ENCODE measurements at places on chromosomes 7 and 10.

DNA sequence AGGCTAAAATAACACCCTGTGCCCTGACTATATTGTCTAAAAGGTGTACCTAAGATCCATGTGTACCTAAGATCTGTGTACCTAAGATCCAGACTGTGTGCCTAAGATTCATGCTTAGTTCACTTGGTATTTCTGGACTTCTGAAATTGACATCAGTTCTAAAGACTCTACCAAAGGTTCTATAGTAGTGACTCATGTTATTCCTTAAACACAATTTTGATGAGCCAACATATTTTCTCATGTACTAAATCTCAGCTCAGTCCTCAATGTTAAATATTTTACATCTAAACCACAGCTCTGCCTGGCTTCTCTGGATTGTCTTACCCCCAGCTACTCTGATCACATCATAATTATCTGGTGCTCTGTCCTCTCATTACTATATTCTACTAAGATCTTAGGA, 802.3 kb upstream of the SORCS1 start:
- DNase-seq: no peak

DNA sequence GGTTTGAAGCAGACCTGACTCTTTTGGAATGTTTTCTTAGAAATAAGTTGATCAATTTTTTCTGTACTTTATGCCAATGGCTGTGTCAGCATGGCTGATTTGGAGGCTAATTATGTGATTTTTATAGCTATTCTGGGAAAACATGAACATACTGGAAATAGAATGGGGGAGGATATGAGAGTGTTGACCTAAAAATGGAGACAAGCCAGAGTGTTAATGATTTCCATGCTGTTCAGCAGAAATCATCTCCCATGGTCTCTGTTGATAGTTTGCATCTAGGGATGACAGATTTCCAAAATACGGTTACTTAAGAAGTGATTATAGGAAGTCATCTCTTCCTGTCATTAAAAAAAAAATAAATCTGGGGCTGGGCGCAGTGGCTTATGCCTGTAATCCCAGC, 32.7 kb upstream of the DMTF1 start:
- no peak for DNase-seq

DNA sequence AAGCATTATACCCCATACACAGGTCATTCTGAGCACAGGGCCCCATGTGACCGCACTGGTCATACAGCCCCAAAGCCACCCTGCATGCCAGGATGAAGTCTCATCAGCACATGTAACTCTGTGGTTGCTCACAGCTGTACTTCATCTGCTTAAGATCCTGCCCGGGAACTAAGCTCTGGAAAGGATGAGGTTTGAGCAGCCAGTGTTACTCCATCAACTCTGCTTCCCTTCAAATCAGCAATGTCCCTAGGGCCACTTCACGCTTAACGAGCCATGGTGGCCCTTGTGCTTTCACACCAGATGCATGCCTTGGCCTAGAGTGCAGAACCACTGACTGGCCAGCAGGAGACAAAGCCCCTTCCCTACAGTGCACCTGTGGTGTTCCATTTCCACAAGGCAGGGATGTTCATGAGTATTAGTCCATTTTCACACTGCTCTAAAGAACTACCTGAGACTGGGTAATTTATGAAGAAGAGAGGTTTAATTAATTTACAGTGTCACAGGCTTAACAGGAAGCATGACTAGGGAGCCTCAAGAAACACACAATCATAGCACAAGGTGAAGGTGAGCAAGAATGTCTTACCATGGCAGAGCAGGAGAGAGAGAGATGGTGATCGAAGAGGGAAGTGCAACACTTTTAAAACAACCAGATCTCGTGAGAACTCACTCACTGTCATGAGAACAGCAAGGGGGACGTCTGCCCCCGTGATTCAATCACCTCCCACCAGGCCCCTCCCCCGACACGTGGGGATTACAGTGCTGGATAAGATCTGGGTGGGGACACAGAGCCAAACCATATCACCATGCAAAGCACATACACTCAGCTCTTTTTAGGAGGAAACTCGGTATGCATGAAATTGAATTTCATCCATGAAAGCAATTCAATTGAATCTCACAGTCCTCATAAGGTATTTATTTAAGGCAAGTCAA, 149.0 kb upstream of the CDCA7L start:
- peak; percentile 31 for DNase-seq

DNA sequence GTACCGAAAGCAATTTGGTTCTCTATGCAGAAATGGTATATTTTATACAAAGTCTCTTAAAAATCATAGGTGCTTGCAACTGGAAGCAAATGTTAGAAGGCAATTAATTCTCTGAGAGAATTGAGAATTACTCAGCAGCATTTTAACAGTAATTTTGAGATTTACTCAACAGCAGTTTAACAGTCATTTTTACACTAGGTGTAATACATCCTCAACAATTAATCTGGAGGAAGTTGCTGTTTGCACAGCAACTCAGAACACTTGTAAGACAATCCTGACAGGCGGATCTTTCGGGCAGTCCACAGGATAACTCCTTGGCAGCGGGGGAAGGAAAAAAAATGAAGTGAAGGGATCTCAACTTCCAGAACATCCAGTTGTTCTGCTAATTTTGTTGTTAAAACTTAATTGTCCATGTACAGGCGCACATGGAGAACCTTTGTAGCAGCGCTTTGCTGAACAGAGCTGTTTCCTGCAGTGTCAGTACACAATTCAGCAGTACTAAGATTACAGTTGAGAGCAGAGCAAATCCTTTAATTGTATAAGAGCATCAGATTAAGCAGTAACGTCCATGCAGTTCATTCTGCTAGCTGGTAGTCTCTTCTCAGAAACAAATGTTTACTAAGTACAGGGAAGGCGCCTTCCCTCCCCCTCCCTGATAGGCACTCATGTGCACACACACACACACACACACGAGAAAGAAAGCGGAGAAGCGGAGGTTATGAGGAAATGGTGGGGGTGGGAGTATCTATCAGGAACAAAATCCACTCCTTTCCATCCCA, 43.8 kb downstream of the ENO4 start:
- DNase-seq: no peak

- peak; percentile 80 for DNase-seq
Observed at GRCh38 chr7:112481833-112482670, 1.3 kb downstream of the LSMEM1 start.

DNA sequence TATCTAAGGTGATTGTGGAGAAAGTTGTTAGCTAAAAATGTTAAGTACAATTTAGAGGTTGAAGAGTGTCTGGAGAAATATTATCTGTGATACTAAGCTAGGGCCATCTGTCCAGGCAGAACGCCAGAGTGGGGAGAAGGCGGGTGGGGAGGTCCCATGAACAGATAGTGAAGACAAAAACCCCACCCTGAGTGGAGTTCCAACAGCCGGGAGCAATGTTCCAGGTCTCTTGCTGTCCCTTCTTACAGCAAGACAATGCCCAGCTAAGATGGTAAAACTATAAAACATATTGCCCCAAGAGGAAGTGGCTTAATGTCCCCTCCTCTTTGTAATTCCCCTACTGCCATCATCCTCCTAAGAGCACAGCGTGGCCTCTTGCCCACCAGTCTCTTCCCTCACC, 10.4 kb upstream of the IL15RA start:
- no peak for DNase-seq

- no peak for DNase-seq
Observed at GRCh38 chr7:139566736-139567646, 43.5 kb downstream of the CLEC2L start.

DNA sequence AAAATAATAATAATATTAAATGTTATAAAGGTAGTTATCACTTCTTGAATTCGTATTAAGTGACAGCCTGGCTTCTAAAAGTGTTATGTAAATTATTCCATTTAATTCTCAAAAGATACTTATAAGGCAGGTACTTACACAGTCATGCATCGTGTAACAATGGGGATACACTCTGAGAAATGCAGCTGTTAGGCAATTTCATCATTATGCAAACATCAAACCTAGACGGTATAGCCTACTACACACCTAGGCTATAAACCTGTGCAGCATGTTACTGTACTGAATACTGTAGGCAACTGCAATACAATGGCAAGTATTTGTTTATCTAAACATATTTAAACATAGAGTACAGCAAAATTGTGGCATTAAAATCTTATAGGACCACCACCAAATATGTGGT, 1.5 kb downstream of the IFIT1 start:
- no peak for DNase-seq

DNA sequence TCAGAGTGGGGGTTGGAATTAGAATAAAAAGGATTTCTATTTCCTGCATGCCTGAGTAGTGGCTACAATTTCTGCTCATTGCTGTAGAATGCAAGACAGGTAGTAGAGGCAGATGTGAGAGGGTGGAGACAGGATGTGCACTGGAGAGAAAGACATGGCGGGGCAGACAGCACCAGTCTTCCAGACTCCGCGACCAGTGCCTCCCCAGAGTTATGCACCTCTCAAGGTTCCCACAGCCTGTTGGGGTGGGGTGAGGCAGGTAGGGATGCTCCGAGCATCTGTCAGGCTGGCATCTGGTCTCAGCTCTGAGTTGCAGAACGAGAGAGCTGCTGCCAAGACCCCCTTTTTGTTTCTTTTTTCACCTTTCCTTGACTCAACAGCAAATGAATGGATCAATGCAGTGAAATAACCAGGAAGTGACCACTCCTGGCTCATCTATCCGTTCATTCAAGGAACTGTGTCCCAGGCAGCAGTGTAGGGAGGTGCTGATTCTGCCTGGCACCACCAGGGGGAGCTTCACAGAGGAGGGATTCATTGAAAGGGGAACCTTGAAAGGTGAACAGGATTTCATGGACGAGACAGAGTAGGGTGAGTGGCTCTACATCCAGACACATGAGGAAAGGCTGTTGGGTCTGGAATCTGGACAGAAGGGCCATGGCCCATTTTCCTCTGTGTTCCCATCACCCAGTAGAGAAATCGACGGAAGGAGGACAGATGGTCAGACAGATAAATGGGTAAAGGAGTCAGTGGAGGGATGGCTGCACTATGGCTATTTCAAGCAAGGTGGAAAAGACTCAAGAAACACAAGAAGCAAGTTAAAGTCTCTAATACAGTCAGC, 17.2 kb upstream of the SLC18A3 start:
- DNase-seq: peak; percentile 74

- no peak for DNase-seq
Observed at GRCh38 chr10:90741926-90742565, 115.8 kb downstream of the HTR7 start.

DNA sequence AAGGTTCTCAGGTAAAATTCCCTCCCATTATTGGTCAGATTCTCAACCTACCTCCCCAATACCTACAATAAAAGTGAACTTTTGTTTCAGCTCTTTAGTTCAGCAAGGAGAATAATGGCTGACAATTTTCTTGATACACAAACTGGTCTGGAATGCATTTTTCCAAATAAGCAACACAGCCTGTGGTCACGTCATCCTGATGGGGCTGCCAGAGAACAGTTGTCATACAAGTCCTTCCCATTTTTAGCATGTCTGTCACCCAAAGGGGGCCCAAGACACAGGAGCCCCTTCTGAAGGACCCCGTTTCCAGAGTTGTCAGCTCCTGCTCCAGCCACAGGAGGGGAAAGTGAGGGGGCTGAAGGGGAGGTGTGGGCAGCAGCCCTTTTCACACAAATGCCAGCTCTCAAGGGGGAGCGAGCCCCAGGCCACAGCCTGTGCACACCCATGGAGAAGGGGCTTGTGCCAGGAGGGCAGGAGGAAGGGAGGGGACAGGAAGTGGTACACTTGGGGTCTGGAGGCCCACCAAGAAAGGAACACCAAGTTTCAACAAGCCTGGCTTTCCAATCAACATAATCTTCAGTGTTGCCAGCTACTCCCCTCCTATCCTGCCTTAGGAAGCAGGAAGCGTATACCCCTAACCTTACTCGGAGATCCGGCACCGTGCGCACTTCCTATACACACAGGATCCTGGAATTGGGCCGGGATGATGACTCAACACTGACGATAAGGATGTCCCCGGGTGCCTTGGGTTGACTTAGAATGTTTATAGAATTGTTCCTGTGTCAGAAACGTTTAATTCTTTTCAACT, 43.4 kb upstream of the PDLIM1 start:
- no peak for DNase-seq

DNA sequence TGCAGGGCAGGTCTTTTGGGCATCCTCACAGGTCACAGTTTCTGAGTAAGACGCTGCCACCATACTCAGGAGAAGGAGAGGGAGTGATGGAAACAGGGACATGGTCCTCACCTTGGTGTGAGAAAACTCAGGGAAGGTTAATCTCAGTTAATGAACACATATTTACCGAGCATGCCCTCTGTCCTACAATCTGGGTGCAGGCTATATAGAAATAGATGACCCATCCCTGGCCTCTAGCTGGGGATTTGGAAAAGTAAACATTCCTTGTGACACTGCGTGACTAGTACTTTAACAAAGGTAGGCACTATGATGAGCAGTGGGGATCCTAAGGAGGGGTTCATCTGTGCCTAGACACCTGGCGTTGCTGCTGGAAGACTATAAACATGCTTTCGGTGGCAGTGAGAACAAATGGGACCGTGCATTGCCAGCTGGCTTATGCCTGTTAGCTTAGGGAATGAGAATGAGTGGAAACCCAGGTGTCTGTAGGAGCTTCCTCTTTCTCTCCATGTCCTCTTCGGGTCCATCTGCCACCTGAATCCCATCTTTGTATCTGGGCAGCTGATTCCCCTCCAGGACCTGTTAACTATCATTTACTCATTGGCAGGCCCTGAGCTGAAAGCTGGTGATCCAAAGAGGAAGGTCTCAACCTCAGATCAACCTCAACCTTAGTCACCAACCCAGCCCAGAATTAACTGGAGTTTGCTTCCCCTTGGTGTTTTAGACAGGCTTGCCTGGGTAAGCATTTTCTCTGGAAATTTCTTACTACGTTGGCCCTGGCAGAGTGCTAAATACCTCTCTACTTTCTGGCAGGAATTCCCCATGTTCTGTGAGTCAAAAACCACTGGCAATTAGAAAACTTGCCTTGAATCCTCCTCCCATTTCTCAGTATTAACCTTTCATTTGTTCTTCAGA, 794 bp downstream of the MBL2 start:
- no peak for DNase-seq

GRCh38 chr10:58275908-58276307, 6.9 kb downstream of the CISD1 start:
- DNase-seq: no peak

- no peak for DNase-seq
Observed at GRCh38 chr10:117136391-117136975, 1.6 kb downstream of the VAX1 start.

GRCh38 chr7:143408686-143409561, at the start of gene EPHA1:
EPHA1 (minus strand) TSS chr7:143408856; CDS start chr7:143408805, 51 bp downstream.
- no peak for DNase-seq

DNA sequence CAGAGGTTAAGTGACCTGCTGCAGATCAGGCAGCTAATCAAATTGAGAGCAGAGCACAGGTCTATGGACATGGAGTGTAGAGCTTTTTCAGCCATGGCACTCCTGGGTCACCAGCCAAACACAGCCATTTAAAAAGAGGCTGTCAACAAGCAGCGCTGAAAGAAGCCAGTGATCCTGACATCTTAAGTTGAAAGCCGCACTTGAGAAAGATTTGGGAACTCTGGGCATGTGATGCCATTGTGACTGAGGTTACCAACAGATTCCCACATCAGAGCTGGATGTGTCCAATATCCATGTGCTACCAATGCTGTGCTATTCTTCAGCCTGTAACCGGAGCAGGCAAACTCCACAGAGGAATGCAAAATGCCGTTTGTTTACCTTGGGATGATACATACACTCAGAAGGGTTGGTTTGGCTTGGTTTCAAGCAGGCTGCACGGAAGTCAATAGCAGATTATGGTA, 56.2 kb upstream of the ABLIM1 start:
- DNase-seq: peak; percentile 79

- DNase-seq: no peak
Observed at GRCh38 chr10:133110133-133110532, 22.4 kb downstream of the ADGRA1 start.

GRCh38 chr7:48144291-48144768, 26.9 kb upstream of the ABCA13 start:
- DNase-seq: peak; percentile 13

GRCh38 chr10:112083472-112083871, 100.1 kb downstream of the GPAM start:
- no peak for DNase-seq

All from SK-MEL-5 (cell line).